Keratinocyte (primary cell): ENCODE measurements at places on chromosomes 6 and 20. TPM values are rescaled to one million over a fixed set of nuclear protein-coding genes. Genes with fewer than 3 reads are reported as not detected.

SLC25A27 gene
- polyA plus RNA-seq, result 2.7 to 11.5 TPM (median 10.4 TPM) in 3 replicates

BYSL gene
- 34.3 to 39.2 TPM (median 34.5 TPM) in 3 replicates for polyA plus RNA-seq

EBF4 gene
- 0.12 to 0.17 TPM in 2 of 3 replicates, not detected in the other for polyA plus RNA-seq

KCNK16 gene
- polyA plus RNA-seq, result not detected in 3 replicates

CNKSR3 gene
- polyA plus RNA-seq, result 0.84 to 2.0 TPM (median 1.9 TPM) in 3 replicates

RAET1G gene
- polyA plus RNA-seq, result 12.1 to 38.8 TPM (median 16.4 TPM) in 3 replicates

TAAR5 gene
- not detected in 3 replicates for polyA plus RNA-seq

TAF8 gene
- polyA plus RNA-seq, result 13.2 to 19.8 TPM (median 15.9 TPM) in 3 replicates

FERMT1 gene
- polyA plus RNA-seq, result 68.4 to 312 TPM (median 134 TPM) in 3 replicates

WDR46 gene
- 43.0 to 49.3 TPM (median 45.0 TPM) in 3 replicates for polyA plus RNA-seq

MYT1 gene
- polyA plus RNA-seq, result not detected in 3 replicates

FAM83C gene
- 12.4 to 23.0 TPM (median 12.6 TPM) in 3 replicates for polyA plus RNA-seq

CALHM5 gene
- polyA plus RNA-seq, result 0.80 to 2.9 TPM (median 0.94 TPM) in 3 replicates

GRM1 gene
- polyA plus RNA-seq, result 0.01 TPM in 1 of 3 replicates, not detected in the others

RNF39 gene
- 2.8 to 4.4 TPM (median 4.2 TPM) in 3 replicates for polyA plus RNA-seq

RRAGD gene
- polyA plus RNA-seq, result 0.03 to 0.86 TPM (median 0.18 TPM) in 3 replicates

PLG gene
- polyA plus RNA-seq, result not detected in 3 replicates

MLN gene
- not detected in 3 replicates for polyA plus RNA-seq

RFX6 gene
- polyA plus RNA-seq, result not detected in 3 replicates

TCP11 gene
- polyA plus RNA-seq, result not detected in 3 replicates

SCUBE3 gene
- 0.01 to 0.02 TPM in 2 of 3 replicates, not detected in the other for polyA plus RNA-seq

HTR1B gene
- 0.21 to 0.53 TPM (median 0.24 TPM) in 3 replicates for polyA plus RNA-seq

BNIP5 gene
- polyA plus RNA-seq, result not detected in 3 replicates

NMBR gene
- 0.04 TPM in 1 of 3 replicates, not detected in the others for polyA plus RNA-seq

MAD2L1BP gene
- 34.2 to 48.1 TPM (median 46.5 TPM) in 3 replicates for polyA plus RNA-seq

PRELID3B gene
- 70.7 to 86.9 TPM (median 75.3 TPM) in 3 replicates for polyA plus RNA-seq

POU5F1 gene
- 1.0 to 1.6 TPM (median 1.6 TPM) in 3 replicates for polyA plus RNA-seq
